Stimulated activated CD4-positive, alpha-beta T cell treated with anti-CD3 and anti-CD28 coated beads, Interleukin-12 subunit alpha, Interleukin-12 subunit beta, amount 100 ng/mL, for 24 hours (primary cell): ENCODE measurements at places on chromosomes 5 and 9.

DNA sequence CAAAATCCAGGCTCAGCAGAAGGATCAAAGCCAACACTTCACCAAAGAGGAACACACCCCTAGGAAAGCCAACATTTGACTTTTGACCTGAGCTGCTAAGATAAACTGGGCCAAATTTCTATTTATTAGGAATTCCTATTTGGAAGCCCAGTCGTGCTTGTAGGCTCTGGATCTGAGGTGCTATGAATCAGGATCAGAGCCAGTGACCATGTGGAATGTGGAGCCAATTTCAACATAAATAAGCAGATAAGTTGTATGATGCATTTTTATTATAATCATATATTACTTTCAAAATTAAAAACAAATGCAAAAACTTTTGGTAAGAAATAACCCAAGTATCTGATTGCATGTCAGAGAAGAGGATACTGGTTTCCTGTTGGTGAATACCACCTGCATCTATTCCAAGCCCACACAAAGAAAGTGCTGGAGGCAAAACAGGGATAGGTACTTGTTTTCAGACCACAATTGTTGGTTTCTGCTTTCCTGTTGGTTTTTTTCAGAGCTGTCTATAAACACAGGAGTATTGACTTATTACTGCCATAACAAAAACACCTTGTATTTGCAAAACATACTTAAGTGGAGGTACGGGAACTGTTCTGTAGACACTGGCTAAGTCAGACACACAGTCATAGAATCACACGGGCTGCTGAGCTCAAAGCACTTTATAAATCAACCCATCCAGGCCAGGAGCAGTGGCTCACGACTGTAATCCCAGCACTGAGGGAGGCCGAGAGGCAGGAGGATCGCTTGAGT lies 52.8 kb downstream of the ARL15 start:
- no peak for DNase-seq

DNA sequence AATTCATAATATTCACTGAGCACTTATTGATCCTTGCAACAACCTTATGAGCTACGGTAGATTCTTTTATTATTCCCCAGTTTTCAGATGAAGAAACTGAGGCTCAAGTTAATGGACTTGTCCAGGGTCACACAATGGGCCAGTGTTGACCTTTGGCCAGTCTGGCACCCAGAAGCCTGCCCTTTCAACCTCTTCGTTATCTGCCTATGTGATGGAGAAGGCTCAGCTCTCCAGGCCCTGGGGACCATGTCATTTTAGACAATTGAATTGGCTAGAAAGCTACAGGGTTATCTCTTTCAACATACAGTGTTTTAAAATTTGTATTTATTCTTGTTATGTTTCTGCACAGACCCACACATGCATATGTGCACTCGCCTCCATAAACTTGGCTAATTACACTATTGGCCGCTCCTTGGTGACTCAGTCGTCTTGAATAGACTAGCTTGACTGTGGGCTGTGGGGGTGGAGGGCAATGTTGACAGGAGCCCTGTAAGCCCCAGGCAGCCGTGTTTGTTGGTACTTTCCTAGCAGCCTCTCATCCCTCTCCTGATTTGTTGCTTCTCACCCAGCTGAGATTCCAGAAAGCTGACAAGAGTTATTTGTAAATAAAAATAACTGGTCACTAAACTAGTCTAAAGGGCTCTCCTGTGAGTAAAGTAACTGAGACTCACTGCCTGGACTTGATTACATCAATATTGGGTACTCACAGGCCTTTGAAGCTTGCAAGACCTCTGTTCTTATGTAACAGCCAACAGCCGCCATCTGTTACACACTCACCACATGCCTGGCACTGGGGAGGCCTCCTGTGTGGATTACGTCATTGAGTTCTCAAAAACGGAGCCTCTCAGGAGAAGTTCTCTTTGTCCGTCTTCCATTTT lies 8.5 kb upstream of the ANGPTL2 start:
- no peak for DNase-seq

- no peak for DNase-seq
Observed at GRCh38 chr5:1658665-1659064, 134.9 kb upstream of the LPCAT1 start.

- DNase-seq: no peak
Observed at GRCh38 chr9:28720746-28721145, 1147.5 kb upstream of the C9orf72 start.

GRCh38 chr9:125418404-125418803 lies 156.8 kb downstream of the GAPVD1 start:
- DNase-seq: no peak

- no peak for DNase-seq
Observed at GRCh38 chr5:4027088-4027734, 431.6 kb downstream of the IRX1 start.
